ENCODE measurements at places on chromosomes 1 and 21. TPM values are rescaled to one million over a fixed set of nuclear protein-coding genes. Genes with fewer than 3 reads are reported as not detected.

The GIPC2 gene
- 0.64 TPM for total RNA-seq

GRCh38 chr1:40003156-40004093 lies 37.1 kb upstream of the CAP1 start:
- no peak overlapping the region for H3K4me3 ChIP-seq
- H3K27ac ChIP-seq = no peak overlapping the region
- H3K4me1 ChIP-seq = no peaks in the 10 kb centered on the region
- H3K36me3 ChIP-seq = no peaks in the 10 kb centered on the region
- H3K27me3 ChIP-seq = no peaks in the 10 kb centered on the region

GRCh38 chr1:70672442-70672888 lies 261.4 kb downstream of the CTH start:
- no peaks in the 10 kb centered on the region for H3K36me3 ChIP-seq
- no peak overlapping the region for H3K27ac ChIP-seq
- H3K27me3 ChIP-seq = no peaks in the 10 kb centered on the region
- no peak for DNase-seq

The CELA3B gene
- not detected for total RNA-seq

The REG4 gene
- not detected for total RNA-seq

The RGS18 gene
- 3.0 TPM for total RNA-seq

GRCh38 chr1:110780600-110781484 lies 92.1 kb upstream of the CD53 start:
- DNase-seq = peak; percentile 74
- H3K4me3 ChIP-seq = no peak overlapping the region
- no peak overlapping the region for H3K27ac ChIP-seq
- no peaks in the 10 kb centered on the region for H3K36me3 ChIP-seq

- DNase-seq = no peak
- no peak overlapping the region for H3K4me3 ChIP-seq
- H3K36me3 ChIP-seq = no peaks in the 10 kb centered on the region
- peaks cover 6% of the 10 kb centered on the region for H3K27me3 ChIP-seq
- H3K27ac ChIP-seq = no peak overlapping the region
Measured at GRCh38 chr1:247936415-247936814, 11.7 kb downstream of the OR2AJ1 start.

GRCh38 chr1:247638781-247639180 lies 33.4 kb downstream of the OR2G3 start:
- no peak overlapping the region for H3K4me3 ChIP-seq
- no peaks in the 10 kb centered on the region for H3K4me1 ChIP-seq
- H3K36me3 ChIP-seq = no peaks in the 10 kb centered on the region
- H3K27ac ChIP-seq = no peak overlapping the region
- H3K27me3 ChIP-seq = no peaks in the 10 kb centered on the region
- no peak for DNase-seq

The HRNR gene
- total RNA-seq = not detected

DNA sequence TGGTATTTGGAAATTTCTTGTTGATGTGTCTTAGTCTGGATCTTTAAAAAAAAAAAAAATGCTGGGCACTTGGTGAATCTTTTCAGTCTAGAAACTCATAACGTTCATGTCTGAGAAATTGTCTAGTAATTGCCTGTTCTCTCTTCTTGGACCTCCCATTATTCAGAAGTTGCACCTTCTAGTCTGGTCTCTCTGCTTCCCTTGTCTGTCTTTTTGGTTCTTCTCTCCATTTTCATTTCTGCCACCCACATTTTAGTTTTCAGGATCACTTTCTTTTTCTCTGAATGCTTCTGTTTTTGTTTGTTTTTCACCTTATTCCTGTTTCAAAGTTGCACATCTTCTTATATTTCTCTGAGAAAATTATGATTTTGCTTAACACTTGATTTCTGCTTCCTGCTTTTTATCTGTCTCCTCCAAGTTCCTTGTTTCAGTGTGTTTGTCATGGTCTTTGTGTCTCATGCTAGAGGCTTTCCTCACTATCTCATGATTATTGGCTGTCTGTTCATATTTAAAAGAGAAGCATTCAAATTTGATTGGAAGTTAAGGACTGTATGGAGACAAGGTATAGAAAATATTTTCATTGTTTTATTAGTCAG lies 21.3 kb downstream of the BACE2 start:
- H3K27ac ChIP-seq = no peak overlapping the region
- H3K4me3 ChIP-seq = no peak overlapping the region
- no peaks in the 10 kb centered on the region for H3K27me3 ChIP-seq
- no peaks in the 10 kb centered on the region for H3K36me3 ChIP-seq
- H3K4me1 ChIP-seq = no peaks in the 10 kb centered on the region

The LHX8 gene
- not detected for total RNA-seq

GRCh38 chr21:21232320-21232719 lies 234.1 kb downstream of the NCAM2 start:
- H3K4me3 ChIP-seq = no peak overlapping the region
- no peak for DNase-seq
- H3K36me3 ChIP-seq = no peaks in the 10 kb centered on the region
- no peaks in the 10 kb centered on the region for H3K4me1 ChIP-seq
- H3K27me3 ChIP-seq = no peaks in the 10 kb centered on the region
- H3K27ac ChIP-seq = no peak overlapping the region

DNA sequence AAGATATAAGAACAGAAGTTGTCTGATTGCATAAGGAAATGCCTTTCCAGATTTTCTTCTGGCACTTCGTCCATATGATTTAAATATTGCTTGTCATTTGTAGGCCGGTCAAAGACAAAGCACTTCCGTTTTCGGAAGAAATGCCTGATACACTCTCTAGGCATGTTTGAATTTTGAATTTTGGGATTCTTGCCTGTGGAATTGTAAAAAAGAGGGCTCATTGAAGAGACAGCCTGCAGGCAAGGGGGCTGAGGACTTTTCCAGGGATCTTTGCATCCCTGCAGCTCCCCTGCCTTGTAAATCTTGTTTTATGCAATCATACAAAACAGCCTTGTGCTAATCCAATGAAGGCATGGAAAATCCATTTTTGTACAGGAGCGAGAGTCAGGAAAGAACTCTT lies 7.4 kb downstream of the GBP4 start:
- no peaks in the 10 kb centered on the region for H3K4me1 ChIP-seq
- no peaks in the 10 kb centered on the region for H3K36me3 ChIP-seq
- no peak for DNase-seq
- no peak overlapping the region for H3K27ac ChIP-seq
- H3K27me3 ChIP-seq = no peaks in the 10 kb centered on the region

DNA sequence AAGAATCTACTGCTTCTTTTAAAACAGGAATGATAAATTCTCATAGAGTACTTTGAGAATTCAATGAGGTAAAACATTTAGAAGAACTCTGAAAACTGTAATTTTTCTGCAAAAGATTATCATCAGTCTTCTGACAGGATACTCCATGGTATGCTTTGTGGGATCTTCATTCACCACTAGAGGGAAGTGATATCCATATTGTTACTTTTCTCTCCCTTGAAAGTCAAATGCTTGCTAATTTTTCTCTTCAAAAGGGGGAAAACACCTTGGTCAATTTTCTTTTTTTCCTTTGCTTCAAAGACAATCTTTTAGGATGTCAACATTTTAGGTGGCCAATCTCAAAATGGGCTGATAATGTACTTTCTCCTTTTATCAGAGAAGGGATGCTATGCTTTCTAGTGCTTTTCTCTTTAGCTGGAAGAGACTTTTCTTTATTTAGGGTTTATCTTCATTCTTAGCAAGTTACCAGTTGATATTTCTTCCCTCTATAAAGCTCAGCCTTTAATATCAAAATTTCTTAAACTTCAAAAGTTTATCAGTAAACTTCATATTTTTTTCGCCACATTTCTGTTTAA lies 95.5 kb downstream of the NEGR1 start:
- H3K27ac ChIP-seq = no peak overlapping the region
- H3K36me3 ChIP-seq = no peaks in the 10 kb centered on the region
- H3K4me1 ChIP-seq = no peaks in the 10 kb centered on the region

GRCh38 chr1:5448486-5448885 lies 543.7 kb downstream of the NPHP4 start:
- no peak overlapping the region for H3K4me3 ChIP-seq
- no peaks in the 10 kb centered on the region for H3K27me3 ChIP-seq
- no peak for DNase-seq
- H3K4me1 ChIP-seq = no peaks in the 10 kb centered on the region

DNA sequence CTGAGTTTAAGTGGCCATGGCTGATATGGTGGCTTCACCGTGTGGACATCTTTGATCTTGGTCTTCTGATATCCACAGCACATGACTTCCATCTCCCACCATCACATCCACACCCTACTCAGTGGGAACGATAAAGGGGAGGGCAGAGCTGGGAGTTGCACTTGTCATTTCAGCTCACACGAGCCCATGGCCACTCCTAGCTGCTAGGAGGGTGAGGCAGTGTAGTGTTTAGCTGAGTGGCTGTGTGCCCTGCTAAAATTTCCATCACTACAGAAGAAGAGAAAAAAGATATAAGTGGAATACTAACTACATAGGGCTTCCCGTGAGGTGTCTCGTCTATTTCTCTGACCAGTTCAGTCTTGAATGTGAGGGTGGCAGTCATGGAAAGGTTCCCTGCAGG lies 123.3 kb upstream of the EDN2 start:
- no peaks in the 10 kb centered on the region for H3K4me1 ChIP-seq
- no peaks in the 10 kb centered on the region for H3K27me3 ChIP-seq
- H3K4me3 ChIP-seq = no peak overlapping the region
- H3K36me3 ChIP-seq = no peaks in the 10 kb centered on the region

The HSD3B1 gene
- not detected for total RNA-seq

The NMNAT2 gene
- total RNA-seq = 0.53 TPM

DNA sequence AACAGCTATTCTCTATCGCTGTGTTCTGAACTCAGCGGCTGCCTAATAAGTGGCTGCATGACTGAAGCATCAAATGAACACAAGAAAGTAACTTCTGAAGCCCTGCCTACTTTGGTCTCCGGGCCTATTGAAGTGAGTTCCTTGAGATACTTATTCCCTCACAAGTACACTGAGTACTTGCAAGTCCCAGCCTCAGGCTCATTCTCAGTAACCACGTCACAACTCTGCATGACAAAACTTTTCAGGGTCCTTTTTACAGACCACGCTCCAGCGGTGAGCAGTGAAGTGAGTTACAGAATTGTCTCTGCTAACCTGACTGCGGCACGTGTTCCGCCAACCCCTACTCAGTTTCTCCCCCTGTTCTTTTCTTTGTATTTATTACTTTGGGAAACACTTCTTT lies 1342.7 kb upstream of the ADGRL4 start:
- H3K4me1 ChIP-seq = no peaks in the 10 kb centered on the region
- no peaks in the 10 kb centered on the region for H3K27me3 ChIP-seq
- H3K27ac ChIP-seq = no peak overlapping the region
- H3K36me3 ChIP-seq = no peaks in the 10 kb centered on the region
- no peak for DNase-seq

DNA sequence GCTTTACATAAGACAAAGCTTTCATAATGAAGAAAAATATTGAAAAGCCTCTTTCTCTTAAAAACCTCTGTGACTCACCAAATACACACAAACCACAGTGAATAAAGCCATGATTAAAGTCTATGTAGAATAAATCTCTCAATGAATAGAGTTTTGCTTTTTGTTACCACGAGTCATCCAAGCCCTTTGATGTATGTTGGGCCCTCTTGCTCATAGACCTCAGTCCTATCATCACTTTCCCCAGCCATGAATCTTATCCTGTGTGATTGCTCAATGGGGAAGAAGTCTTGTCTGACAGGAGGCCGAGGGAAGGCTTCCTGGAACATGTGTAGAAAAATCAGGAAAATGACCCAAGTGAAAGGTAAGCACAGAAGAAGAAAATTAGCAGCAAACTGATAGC lies 60.8 kb downstream of the NGF start:
- no peak overlapping the region for H3K4me3 ChIP-seq
- no peak for DNase-seq
- no peaks in the 10 kb centered on the region for H3K36me3 ChIP-seq
- no peaks in the 10 kb centered on the region for H3K4me1 ChIP-seq

The C4BPA gene
- not detected for total RNA-seq

DNA sequence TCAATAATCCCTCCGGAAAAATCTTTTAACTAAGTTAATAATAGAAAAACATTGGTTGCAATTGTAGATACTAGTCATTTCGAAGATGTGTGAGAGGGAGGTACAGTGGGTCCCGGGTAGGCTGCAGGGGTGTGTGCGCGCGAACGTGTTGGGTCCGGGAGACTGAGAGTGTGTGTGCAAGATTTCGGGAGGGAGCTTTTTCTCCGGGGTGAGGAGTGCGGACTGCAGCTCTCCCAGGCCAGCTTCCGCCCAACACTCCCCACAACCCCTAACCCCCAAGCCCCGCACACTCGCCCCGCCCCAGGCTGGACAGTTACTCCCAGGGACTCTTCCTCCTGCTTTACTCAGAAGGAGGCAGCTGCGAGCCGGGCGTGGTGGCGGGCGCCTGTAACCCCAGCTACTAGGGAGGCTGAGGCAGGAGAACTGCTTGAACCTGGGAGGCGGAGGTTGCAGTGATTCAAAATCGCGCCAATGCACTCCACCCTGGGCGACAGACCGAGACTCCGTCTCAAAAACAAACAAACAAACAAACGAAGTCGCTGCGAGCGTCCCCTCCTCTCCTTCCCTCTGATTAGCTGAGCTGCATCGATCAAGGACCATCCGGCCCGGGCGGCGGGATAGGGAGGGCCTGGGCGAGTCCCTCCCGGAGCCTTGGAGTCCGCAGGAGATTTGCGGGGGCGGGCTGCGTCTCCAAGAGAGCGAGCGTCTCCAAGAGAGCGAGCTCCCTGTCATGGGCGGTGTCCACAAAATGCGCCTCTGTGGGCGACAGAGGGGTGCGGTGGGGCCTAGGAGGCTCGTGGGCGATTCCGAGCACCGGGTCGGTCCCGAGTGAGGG lies 28.3 kb upstream of the PPM1J start:
- peaks cover 13% of the 10 kb centered on the region for H3K27me3 ChIP-seq
- H3K36me3 ChIP-seq = no peaks in the 10 kb centered on the region
- no peak for DNase-seq
- peak overlapping the region; percentile 14 for H3K4me3 ChIP-seq
- H3K4me1 ChIP-seq = no peaks in the 10 kb centered on the region
- no peak overlapping the region for H3K27ac ChIP-seq

DNA sequence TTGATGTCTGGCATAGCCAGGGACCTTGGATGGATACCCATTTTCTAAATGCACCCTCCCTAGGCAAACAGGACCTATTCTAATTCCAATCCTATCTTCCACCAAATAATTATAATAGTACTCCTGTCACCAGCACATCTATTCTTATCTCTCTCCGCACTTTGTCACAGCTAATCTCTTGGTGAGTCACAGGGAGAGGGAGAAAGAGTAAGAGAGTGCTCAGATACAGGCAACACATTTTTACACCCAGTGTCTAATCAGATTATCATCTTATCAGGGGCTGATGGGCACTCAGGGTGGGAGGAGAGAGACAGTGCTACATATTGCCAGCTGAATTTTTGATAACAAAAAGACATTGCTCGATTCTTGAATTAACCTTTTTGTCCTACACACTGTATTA lies 275.0 kb upstream of the BEND5 start:
- no peak overlapping the region for H3K4me3 ChIP-seq
- H3K36me3 ChIP-seq = no peaks in the 10 kb centered on the region
- H3K27me3 ChIP-seq = no peaks in the 10 kb centered on the region
- no peak overlapping the region for H3K27ac ChIP-seq
- no peaks in the 10 kb centered on the region for H3K4me1 ChIP-seq
- no peak for DNase-seq

- H3K27ac ChIP-seq = no peak overlapping the region
- peaks cover 100% of the 10 kb centered on the region for H3K36me3 ChIP-seq
- no peak overlapping the region for H3K4me3 ChIP-seq
- no peaks in the 10 kb centered on the region for H3K27me3 ChIP-seq
- no peaks in the 10 kb centered on the region for H3K4me1 ChIP-seq
- no peak for DNase-seq
Measured at GRCh38 chr21:46269466-46269865, 15.9 kb downstream of the MCM3AP start.
